Type B pancreatic cell (in vitro differentiated cells): ENCODE measurements at places on chromosomes 3 and 15.

DNA sequence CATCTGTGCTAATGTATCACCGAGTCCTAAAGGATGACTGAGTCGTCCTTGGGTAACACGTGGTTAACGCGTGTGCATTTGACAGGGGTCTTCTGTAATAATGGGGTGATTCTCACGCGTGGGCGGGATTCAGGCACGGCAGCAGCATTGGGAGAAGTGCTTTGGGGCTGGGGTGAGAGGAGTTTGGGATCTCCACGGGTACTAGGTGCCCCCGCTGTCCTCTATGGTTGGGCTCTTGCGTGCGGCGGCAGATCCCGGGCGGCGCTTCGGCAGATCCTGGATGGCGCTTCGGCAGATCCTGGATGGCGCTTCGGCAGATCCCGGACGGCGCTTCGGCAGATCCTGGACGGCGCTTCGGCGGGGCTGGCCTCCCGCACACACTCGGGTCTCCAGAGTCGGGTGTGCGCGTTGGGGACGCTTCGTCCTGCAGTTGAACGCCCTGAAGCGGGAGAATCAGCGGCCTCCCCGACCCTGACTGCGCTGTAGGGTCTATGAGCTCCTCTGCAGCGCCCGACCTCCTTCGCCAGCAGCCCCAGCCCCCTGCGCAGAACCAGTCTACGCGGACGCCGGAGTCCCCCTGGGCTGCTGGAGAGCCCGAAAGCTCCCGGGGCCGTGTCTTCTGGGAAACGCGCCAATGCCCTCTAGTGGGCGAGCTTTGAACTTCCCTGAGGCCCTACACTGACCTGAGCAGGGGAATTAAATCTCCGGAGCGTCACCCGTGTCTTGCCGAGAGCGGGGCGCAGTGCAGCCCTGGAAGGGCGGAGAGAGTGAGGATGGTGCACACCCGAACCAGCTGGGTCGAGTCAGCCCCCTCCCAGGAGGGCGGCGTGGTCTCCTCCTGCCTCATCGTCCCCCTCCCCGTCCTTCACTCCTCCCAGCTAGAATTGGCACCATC, 48.1 kb upstream of the EPHB3 start:
- DNase-seq = peak; percentile 90

- DNase-seq = no peak
These were observed 17.4 kb upstream of the TRMT10C start for GRCh38 chr3:101544161-101544850.

DNA sequence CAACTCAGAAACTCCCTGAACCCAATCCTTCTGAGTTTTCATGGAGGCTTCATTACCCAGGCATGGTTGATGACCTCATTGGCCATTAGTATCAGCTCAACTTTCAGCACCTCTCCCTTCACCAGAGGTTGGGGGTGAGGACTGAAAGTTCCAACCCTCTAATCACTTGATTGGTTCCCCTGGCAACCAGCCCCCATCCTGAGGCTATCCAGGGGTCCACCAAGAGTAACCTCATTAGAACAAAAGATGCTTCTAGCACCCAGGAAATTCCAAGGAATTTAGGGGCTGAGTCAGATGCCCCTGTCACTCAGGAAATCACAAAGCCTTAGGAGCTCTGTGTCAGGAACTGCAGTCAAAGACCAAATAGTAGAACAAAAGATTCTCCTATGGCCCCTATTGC, 43.8 kb downstream of the ADAMTSL3 start:
- DNase-seq = no peak

- no peak for DNase-seq
These were observed 47.1 kb upstream of the ANKRD28 start for GRCh38 chr3:15844889-15845288.

DNA sequence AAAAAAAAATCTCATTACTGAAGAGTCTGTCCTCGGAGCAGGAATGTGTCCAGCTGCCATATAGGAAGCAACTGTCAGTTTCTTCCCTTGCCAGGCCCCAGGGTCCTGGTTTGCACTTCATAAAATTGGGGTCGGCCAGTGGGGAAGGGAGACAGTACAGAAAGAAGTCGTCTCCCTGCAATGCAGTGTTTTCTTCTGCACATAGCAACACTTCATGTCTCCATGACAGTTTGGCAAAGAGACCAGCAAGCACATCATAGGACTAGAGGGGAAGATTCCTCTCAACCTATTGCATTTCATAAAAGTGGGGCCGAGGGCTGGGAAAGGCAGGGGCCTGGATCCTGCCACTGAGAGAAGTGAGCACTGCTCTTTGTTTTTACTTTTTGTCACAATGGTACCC, 138.2 kb upstream of the HACD2 start:
- DNase-seq = no peak

DNA sequence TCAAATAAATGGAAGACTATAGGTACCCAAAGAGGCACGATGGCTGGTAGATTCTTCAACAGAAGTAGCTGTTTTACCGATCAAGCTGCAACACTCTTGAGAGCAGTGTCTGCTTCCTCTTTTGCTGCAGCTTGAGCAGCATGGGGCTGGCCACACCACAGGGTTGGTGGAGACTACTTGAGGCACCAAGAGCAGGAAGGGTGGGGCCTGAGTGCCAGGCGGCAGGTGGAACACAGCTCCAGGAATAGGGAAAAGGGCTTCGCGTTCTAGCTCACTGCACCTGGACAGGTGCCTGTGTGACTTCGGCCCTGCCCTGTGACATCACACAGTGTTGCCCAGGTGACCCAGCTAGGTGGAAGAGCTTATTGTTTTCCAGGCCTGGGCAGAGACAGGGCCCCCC, at the start of gene CCDC33:
Gene CCDC33 (plus strand): TSS at position 365 of the 400 bp plus-strand sequence. CDS start 394 bp downstream, outside the sequence.
- DNase-seq = no peak

- DNase-seq = no peak
These were observed 163.1 kb downstream of the STAC start for GRCh38 chr3:36543276-36543997.

- DNase-seq = no peak
These were observed 5.9 kb upstream of the TRA2B start for GRCh38 chr3:185943760-185944106.

DNA sequence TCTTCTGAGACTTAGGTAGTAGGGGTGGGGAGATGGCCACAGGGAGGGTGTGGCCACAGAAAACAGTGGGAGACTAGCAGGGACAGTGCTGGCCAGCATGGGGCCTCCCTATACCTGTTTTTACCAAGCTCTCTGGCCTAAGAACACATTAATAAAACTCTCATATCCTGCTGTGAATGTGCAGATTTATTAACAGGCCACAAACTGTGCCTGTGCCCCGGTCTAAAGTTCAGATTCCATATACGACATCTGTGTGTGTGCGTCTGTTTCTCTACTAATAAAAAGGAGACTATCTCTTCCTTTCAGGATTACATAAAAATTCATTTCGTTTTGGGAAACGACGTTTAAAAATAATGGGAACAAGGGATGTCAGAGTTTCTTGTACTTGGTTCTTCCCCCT, 92.8 kb upstream of the ADAMTS17 start:
- no peak for DNase-seq

GRCh38 chr15:73601451-73602445, 31.4 kb downstream of the NPTN start:
- no peak for DNase-seq

- DNase-seq = no peak
These were observed 436.1 kb downstream of the CHL1 start for GRCh38 chr3:632571-633170.

- DNase-seq = no peak
These were observed 96.6 kb upstream of the CBLB start for GRCh38 chr3:105965384-105965783.

GRCh38 chr3:108202080-108202479, 20.1 kb downstream of the IFT57 start:
- no peak for DNase-seq

DNA sequence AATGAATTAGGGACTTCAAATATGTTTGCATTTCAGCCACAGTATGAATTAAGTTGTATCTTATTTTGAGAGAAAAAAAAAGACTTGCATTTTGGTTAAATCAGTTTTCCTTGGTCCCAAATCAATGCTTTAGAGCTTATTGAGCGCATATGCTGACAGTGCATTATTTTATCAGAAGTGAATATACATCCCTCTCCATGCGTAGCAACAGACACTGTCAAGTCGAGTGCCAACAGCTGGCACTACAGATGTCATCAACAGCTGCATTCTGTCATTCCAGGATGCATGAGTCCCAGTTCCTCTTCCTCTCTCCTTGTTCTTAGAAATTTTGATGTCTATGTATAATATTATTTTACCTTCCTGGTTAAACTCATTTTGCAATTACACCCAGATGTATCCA, 156.1 kb upstream of the FOXB1 start:
- DNase-seq = no peak

GRCh38 chr15:60070838-60071493, 66.9 kb downstream of the FOXB1 start:
- DNase-seq = no peak

GRCh38 chr3:186092360-186093070, 16.4 kb downstream of the ETV5 start:
- DNase-seq = no peak

GRCh38 chr3:150605998-150606641, 3.0 kb downstream of the SELENOT start:
- no peak for DNase-seq

- DNase-seq = no peak
These were observed 30.6 kb downstream of the SATB1 start for GRCh38 chr3:18394384-18394995.

- DNase-seq = no peak
These were observed 54.6 kb upstream of the VILL start for GRCh38 chr3:37935756-37936666.

- DNase-seq = no peak
These were observed 189.6 kb upstream of the MLF1 start for GRCh38 chr3:158381262-158381868.

- no peak for DNase-seq
These were observed 53.9 kb upstream of the FRMD4B start for GRCh38 chr3:69439643-69440270.

GRCh38 chr15:55652359-55652758, 64.2 kb upstream of the PYGO1 start:
- DNase-seq = no peak

DNA sequence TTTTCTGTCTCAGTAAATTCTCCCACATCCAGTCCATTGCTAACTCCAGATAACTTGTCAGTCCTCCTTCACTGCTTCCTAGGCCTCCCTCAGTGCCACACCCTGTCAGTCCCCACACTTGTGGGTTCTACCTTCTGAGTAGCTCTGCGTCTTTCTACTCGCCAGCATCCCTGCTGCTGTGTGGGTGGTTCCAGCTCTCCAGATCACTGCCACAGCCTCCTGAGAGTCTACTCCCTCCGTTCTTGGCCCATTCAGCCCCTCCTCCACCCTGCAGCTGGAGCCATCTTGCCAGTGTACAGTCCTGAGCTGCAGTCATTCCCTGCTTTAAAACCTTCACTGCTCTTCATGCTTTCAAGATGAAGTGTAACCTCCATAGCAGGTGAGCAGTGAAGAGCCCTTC, 45.3 kb downstream of the MAP2K5 start:
- DNase-seq = no peak

GRCh38 chr15:84006421-84006820, 229.2 kb upstream of the GOLGA6L4 start:
- DNase-seq = no peak

GRCh38 chr3:141795276-141795675, 32.1 kb downstream of the GRK7 start:
- DNase-seq = no peak

- DNase-seq = no peak
These were observed 27.4 kb downstream of the MIX23 start for GRCh38 chr3:122355612-122356011.

DNA sequence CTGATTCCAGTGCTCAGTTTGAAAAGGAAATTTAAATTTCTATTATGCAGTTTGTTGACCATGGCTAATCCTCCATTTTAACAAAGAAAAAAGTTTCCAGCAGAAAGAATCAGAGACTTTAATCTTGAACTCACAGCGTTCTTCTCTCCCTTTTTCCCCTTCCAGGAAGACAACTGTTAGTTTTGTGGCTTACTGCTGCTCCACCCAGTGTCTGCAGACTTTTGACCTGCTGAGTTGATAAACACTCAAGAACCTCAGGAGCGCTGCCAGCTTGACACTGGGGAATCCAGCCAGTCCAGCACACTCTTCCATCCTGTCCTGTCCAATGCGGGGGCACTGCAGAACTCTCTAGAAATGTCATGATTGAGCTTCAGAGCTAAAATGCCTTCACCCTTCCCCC, 134.6 kb downstream of the LRRC28 start:
- no peak for DNase-seq

DNA sequence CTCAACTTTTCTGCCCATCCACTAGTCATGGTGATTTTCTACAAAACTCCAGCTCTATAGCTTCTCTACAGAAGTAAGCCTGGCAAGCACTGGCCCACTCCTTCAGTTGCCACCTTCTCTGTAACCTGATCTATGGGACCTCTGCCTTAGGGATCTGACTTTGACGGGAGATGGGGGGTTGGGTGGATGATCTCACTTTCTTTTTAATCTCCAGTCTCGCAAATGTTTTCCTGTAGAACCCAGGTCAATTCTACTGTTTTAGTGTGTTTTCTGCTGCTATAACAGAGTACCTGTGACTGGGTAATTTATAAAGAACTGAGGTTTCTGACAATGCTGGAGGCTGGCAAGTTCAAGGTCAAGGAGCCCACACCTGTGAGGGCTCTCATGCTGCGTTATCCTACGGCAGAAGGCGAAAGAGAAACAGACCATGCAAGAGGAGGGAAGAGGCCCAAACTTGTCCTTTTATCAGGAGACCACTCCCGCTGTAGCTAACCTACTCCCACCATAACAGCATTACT, 189.9 kb upstream of the THRB start:
- no peak for DNase-seq

DNA sequence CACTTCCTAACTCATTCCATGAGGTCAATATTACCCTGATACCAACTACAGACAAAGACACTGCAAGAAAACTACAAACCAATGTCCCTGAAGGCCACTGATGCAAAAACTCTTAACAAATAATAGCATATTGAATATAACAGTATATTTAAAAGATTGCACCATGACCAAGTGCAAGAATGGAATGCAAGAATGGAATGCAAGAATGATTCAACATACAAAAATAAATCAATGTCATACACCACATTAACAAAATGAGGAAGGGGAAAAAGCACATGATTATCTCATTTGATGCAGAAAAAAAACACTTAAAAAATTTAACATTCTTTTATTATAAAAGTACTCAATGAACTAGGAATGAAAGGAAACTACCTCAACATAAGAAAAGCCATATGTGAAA, 463.1 kb upstream of the NECTIN3 start:
- DNase-seq = no peak
